Amniotic stem cell (primary cell): ENCODE measurements at places on chromosomes 2 and 18.

DNA sequence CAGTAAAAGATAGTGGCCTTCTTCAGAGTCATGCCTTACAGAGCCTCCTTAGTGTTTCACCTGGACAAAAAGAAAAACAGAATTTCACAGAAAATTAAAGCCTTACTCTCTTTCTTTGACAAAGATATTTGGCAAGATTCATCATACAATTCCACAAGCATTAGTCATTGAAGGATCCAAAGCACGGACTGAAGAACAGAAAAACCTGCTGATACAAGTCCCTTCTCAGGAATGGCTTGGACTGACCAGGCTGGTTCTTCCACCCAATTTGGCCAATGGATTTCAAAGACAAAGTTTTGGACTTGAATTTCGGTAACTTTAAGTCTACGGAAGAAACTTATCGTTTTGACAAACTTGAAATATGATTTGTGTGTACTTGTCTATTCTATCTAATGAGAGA, 39.1 kb upstream of the GALNT3 start:
- no peak for DNase-seq

DNA sequence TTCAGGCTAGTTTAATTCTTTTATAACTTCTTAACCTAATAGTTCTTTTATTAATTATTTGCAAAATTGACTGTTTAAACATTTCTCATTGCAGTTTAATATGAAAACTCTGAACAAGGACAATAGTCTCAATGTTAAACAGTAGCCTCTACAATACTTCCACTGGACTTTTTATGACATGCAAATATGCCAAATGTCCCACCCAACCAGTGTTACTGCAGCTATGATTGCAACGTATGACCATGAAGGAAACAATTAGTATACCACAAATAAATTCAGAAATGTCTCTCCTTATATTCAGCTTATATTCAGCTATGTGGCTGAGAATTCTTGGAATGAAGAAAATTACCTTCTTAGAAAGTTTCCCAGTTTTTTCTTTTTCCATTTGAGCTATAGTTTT, 688.6 kb downstream of the DCC start:
- no peak for DNase-seq

GRCh38 chr2:219684721-219685689, 57.6 kb downstream of the SLC4A3 start:
- no peak for DNase-seq

DNA sequence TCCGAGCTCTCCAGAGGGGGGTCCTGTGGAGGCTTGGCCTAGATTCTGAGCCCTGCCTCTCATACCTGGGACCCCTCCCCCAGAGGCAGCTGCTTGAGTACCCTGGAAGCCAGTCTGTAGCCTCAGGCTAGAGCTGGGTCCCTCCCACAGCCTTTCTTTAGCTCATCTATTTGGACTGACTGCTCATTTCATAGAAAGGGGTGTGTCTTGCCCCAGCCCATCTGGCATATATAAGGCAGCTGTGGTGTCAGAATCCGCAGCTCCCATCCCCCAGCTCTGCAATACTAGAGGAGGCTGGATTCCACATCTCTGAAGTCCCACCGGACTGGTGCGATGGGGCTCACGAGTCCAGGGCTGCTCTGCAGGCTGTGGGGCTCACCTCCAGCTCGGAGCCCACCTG, 26.1 kb downstream of the MPHOSPH10 start:
- DNase-seq: no peak

DNA sequence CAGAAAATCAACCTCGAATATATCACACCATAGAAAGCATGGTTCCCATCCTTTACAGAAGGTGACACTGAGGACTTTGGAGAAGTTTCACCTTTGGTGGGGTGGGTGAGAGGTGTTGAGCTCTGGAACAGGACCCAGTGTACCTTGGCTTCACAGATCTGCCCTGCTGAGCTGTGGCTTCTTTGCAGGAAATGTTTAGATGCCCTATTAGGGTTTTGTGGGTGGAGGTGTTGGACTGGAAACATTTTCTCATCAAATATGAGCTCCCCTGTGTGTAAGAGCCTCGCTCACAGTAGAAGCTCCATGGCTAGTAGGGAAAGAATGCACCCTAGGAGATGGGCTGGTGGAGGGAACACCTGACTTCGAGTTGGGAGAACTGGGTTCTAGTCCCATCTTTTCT, 55.6 kb downstream of the RPL37A start:
- DNase-seq: no peak

DNA sequence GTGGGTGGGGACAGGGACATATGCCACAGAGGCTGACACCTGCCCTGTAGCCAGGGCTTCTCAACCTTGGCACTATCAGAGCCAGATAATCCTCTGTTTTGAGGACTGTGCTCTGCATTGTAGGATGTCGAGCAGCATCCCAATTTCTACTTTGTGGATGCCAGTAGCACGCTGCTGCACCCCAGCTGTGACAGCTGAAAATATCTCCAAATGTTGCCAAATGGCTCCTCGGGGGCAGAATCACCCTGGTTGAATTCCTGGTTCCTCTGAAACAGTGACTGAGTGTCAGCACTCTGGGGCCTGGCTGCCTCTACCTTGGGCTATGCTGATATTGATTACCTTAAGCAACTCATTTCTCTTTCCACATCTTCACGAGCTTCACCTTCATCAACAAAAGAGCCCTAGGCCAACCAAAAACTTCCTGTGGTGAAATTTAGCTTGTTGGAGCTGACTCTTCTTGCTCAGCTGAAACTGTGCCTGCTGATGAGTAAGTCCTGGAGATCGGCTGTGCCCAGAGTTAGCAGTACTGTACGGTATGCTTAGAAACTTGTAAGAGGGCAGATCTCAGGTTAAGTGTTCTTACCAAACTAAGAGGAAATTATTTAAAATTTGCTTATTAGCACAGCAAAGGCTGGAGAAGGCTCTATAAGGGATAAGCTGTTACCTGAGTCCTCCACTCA, 138.1 kb downstream of the SEPTIN10 start:
- no peak for DNase-seq

- DNase-seq: no peak
Measured at GRCh38 chr18:8235894-8236293, 373.3 kb upstream of the RAB12 start.

- no peak for DNase-seq
Measured at GRCh38 chr2:77807531-77808215, 285.5 kb upstream of the LRRTM4 start.

DNA sequence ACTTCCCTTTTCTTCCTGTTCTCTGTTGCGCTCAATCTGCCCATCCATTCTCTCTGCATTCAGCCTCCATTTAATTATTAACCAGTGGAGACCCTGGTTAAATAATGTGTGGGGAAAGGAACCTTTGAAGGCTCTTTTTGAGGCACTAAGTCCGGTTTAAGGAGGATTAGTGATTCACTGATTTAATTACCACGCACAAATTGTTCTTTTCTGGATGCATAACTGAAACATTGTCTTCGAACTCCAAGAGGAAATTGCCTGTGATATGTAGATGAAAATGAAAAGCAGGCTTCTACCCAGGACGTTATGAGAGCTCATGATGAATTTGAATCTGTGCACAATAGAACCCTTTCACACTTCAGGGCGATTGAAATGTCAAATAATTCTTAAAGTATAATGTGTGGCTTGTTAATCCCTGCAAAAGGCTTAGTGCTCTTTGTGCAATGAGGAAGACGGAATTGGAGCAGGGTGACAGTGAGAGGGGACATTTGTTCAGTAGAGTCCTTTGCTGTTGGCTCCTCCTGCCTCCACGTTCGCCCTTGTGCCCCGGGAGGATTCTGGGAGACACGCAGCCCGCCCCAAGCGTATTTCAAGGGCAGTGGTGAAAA, 51.1 kb upstream of the ZNF236 start:
- DNase-seq: no peak

DNA sequence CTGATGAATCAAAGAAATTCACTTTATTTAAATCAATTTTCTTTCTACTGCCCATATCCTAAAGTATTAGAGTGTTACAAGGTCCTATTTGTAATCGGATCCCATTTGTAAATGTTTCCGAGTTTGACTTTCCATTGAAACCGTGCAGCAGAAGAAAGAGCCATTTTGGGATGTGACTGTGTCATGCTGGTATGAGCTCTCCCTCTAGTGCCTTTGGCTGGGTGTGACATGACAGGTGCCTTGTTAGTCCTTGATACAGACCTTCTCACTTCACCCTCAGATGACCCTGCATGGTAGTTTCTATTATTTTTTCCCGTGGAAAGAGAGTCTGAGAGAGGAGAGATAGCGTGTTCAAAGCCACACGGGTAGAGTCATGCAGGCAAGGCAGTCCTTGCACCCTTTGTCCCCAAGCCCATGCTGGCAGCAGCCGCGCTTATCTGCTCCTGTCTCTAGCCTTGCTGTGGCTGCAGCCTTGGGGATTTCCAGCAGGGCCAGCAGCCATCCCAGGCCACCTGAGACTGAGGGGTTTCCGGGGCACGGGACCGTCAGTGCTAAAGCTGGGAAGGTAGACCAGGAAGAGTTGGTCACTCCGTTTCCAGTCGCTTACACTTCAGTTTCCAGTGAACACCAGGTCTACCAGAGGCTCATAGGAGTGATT, 21.4 kb downstream of the CHMP1B start:
- no peak for DNase-seq

DNA sequence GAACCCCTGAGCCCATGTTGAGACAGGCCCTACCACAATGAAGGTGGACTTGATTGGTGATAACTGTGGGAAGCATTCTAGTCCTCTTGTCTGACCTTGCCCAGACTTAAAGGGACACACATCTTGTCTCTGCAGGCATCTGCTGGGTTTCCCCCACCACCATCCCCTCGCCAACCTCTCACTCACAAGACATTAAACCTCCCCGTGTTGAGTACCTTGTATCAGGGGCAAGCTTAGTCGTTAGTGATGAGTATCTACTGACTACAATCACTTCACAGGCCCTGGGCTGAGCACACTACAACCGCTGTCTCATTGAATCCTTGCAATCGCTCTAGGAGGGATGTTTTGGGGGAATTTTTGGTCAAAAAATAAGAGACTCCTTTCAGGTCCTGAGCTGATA, 86.0 kb downstream of the ICOS start:
- no peak for DNase-seq

DNA sequence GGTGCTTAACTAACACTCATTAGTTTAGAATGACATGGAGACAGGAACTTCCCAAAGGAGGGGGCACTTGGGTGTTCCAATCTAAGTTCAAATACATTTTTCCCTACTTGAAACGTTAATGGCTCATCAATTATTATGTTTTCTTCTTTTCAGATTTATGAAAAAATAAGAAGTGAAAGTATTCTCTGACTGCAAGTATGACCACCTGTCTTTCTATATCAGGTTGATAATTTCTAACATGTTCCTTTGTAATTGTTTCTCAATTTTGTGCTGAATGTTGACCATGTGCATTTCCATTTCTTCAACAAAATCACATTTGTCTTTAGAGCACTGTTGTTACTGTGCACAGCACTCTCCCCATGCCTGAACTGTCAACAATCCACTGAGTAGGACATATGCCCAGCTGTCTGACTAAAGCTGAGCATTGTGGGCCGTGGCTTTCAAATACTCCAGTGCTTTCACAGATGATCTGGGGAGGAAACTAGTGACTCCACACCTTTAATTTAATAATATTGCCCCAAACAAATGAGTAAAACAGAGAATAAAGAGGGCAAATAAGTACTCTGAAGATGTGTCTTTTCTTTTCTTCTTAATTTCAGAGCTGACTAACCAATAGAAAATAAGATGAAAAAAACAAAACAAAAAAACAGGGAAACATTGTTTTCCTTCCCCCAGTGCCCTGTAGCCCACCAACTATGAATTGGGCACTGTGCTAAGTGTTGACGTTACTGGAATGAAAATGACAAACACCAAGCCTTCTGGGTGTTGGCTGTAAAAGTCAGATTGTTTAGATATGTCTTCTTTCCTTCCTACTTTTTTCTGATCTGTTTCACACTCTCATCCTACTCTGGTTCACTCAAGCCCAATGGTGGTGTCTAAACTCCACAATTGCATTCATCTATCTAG, 16.0 kb downstream of the LANCL1 start:
- no peak for DNase-seq

DNA sequence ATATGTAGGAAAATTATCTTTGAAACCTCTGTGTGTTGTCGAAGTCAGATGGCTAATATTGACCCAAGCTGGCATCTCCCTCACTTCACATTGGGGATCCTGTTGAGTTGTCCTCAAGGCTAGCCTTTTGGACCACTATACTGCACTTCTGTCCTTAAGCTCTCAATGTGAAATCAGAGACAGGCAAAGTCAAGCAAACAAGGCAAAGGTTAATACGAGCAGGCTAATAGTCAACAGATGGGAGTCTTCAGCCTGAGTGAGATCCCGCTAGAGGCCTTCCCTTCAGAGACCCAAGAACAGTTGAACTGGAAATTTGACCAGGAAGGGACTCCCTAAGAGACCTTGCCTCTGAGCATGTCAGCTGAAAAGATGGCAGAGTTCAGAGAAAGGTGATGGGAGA, 475.4 kb downstream of the PARD3B start:
- DNase-seq: no peak

DNA sequence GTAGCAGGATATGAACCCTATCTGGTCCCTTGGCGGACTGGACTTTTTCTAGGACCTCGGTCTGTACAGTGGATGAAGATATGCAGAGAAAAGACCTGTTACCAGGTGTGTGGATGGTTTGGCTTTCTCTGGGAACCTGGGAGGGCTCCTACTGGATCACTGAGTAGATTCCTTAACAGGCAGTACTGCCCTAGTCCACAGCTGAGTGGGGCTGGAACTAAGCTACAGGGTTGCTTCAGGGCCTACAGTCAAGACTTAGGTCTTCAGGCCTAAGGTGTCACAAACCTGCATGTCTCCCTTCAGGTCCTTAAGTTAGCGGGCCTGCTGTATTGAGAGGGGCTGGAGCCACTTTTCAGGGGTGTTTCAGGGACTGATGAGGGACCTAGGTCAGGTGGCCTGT, 42.9 kb downstream of the ORC4 start:
- DNase-seq: no peak

DNA sequence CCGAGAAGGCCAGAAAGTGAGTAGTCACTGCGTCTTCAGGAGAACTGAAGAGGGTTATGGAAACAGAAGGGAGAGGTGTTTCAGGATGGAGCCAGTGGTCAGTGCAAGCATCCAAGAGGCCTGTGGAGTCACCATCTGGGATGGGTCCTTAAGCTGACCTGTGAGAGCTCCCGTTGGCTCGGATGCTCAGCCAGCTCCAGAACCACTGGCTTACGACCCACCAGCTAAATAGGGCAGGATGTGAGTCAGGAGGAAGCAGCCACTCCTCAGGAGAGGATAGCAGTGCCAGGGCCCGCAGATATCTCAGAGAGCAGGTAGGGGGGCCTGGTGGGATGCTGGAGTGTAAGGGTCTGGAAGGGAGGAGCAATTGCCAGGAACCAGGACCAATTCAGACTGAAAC, 63.1 kb upstream of the B3GNT7 start:
- DNase-seq: no peak

DNA sequence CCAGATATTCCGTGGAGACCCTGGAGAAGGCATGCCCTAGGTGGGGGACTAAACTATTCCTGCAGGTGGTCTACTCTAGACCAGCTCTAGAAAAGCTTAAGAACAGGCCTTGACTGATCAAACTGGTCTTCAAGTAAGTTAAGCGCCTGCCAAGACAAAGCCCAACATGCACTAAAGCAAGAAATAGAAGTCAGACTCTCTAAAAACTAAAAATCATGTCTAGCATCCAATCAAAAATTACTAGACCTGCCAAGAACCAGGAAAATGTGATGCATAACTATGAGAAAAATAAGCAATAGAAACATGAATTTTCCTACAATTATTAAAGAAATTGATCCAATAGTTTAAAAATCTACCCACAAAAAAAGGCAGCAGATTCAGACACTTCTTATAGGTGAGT, 13.6 kb downstream of the KIF1A start:
- DNase-seq: no peak
